ENCODE measurements at places on chromosomes 7 and 10.

- no peak for DNase-seq
Observed at GRCh38 chr10:6803427-6803783, 223.3 kb upstream of the PRKCQ start.

GRCh38 chr10:6140141-6140841, 51.5 kb downstream of the RBM17 start:
- no peak for DNase-seq

GRCh38 chr10:29022513-29022912, 266.4 kb upstream of the LYZL1 start:
- DNase-seq: no peak

GRCh38 chr10:101216207-101217043, 12.8 kb downstream of the LBX1 start:
- DNase-seq: no peak

GRCh38 chr7:7136466-7137381, 45.6 kb upstream of the C1GALT1 start:
- DNase-seq: no peak

GRCh38 chr7:2261611-2262010, 19.6 kb downstream of the NUDT1 start:
- DNase-seq: no peak

DNA sequence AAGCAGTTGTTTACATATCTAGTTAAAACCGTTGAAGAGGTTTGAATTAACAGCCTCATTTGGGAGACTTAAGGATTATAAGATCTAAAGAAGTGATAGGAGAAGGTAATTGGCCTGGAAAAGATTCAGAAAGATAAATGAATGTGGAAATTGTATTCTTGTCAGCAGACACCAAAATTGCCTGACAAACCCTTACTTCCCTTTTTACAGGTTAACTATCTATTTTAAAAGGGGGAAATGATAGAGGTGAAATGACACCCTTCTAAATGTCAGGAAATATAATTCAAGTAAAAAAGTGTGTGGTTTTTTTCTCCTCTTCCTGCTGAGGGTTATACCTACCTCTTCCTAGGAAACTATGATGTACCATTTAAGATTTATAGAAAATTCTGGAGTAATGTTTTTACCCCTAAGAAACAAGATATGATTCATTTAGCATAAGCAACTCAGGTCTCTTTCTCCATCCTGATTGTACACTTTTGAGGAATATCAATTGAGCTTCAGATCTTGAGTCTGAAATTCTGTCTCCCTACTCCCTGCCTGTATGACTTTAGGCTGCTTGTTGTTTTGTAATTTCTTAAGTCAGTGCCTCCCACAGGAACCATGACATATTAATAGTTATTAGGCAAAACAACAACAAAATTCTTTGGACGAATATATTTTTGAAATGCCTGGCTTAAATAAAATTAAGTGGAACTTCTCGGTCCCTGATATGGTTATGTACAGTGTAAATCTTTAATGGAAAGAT, 250.4 kb downstream of the RNLS start:
- DNase-seq: no peak

- DNase-seq: no peak
Observed at GRCh38 chr7:117011419-117012260, 58.3 kb downstream of the ST7 start.

DNA sequence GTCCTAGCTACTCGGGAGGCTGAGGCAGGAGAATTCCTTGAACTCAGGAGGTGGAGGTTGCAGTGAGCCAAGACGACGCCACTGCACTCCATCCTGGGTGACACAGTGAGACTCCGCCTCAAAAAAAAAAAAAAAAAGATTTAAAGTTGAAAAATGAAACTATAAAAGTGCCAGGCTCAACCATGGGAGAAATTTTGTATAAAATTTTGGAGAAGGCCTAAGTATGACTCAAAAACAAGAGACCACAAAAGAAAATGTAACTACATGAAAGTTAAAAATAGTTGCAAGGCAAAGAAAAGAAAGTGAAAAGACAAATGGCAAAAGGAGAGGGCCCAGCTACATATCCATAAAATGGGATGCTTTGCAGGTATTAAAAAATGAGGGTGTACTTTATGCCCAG, 104.1 kb downstream of the ARHGAP22 start:
- no peak for DNase-seq

GRCh38 chr10:21507150-21507549, 18.3 kb downstream of the SKIDA1 start:
- DNase-seq: no peak

GRCh38 chr10:94018107-94018506, 24.4 kb downstream of the PLCE1 start:
- DNase-seq: no peak

GRCh38 chr7:43639858-43640491, 57.1 kb downstream of the STK17A start:
- no peak for DNase-seq

DNA sequence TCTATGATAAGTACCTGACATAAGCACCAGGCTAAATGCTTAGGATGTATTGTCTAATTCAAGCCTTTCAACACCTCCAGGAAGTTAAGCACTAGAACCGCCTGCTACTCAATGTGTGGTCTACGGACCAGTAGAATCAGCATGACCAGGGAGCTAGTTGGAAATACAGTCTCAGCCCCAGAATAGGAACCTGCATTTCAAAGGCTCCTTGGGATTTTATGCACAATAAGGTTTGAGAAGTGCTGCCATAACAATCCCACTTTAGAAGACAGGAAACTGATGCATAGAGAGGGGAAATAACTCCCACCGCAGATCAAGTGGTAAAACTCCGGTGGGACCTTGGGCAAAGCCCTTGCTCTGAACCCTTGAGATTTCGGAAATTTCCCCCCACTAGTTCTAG, 8.8 kb upstream of the DUSP5 start:
- DNase-seq: no peak

GRCh38 chr7:39168403-39169098, 190.8 kb downstream of the POU6F2 start:
- DNase-seq: no peak
